Karpas-422 (cell line): ENCODE measurements at places on chromosomes 13 and 19.

DNA sequence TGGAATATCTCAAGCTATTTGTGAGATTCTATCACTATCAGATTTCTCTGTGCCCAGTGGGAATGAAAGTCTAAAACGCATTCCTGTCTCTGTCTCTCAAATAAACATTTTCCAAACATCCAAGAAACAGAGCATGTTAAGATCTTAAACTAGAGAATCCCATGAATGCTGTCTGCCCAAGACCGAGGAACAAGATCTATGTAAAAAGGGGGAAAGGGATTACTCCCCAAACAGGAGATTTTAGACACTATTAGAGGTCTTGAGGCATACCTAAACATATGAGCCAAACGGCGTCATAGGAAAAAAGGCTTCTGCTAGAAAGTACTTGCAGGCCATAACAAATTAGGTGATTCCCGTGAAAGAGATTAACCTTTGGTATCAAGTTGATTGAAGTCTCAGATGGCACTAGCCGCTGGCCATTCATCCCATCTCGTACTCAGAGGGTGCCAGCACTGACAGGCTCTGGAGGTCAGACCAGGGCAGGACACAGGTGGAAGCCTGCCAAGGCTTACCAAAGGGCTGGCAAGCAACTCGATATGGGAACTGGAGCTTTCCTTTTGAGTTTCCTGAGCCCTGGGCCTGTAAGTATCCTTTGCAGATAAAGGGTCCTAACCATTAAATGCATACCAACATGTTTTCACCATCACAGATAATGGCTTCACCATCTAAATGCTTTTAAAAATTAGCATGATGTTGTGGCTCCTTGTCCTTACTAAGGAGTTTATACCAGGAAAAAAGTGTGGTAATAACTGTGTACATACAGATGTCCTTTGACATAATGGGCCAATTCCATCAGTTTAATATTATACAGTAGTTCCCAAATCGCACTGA lies 225.2 kb downstream of the FOXO1 start:
- DNase-seq = no peak

DNA sequence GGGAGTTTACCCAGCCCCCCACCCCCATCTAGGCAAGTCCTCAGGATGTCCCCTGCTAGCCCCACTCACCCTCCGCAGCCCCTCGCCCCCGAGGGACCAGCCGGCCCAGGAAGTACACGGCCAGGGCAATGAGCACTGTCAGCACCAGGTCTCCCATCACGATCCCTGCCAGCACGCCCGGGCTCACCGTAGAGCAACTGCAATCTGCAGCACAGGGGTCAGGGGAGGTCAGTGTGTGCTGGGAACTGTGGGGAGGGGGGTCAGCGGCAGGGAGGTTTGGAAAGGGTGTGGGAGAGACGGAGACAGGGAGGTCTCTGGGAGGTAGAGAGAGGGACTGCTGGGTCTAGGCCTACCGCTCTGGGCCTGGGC lies 734 bp downstream of the TYROBP start:
- DNase-seq = no peak

GRCh38 chr19:6047741-6048251 lies 62.5 kb downstream of the RFX2 start:
- peak; percentile 58 for DNase-seq

- DNase-seq = peak; percentile 61
Measured at GRCh38 chr13:48094404-48094780, 512 bp downstream of the MED4 start.

GRCh38 chr19:28429356-28429755 lies 783.6 kb downstream of the UQCRFS1 start:
- no peak for DNase-seq

- DNase-seq = peak; percentile 74
Measured at GRCh38 chr19:35044317-35045117, 3.0 kb downstream of the HPN start.

DNA sequence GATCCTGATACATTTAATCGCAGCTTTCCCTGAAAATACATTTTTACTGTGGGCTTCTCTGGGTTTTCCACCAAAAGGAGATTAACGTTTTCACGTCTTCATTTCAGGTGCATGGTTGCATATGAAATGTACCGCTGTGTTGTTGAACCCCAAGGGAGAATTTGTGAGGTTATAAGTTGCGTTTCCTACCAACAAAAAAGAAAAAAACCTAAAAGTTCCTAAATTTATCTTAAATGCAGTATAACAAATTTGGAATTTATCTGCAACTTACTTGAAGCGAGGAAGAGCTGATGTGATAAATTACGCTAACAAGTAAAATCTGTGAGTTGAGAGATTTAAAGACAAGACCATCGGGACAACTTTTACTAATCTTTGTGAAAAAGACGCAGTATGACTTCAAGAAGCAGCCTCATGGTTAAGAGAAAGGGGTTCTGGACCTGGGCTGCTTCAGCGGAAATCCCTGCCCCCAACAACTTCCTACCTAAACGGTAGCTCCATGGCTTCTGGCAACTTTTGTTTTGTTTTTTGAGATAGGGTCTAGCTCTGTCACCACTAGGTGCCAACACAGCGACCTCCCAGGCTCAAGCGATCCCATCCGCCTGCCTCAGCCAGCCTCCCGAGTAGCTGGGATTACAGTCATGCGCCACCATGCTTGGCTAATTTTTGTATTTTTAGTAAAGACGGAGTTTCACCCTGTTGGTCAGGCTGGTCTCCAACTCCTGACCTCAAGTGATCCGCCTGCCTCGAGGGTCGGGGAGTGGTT lies 958 bp upstream of the OBI1 start:
- DNase-seq = no peak

DNA sequence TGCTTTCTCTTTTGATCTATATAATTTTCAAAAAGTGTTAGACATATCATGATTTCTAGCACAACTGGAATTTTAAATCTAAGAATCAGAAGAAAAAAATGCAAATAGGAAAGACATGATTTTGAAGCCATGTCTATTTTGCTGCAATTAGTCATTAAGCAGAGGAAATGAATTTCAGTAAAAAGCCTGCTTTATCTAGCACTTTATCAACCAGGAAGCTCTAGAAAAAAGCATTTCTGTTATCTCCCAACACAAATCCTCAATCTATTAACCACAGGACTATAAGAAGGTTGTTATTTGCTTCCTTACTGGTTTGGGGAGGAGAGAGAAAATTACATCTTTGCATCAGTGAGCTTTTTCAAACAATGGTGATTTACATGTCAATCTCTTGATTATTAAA lies 716.7 kb downstream of the DIAPH3 start:
- DNase-seq = no peak

DNA sequence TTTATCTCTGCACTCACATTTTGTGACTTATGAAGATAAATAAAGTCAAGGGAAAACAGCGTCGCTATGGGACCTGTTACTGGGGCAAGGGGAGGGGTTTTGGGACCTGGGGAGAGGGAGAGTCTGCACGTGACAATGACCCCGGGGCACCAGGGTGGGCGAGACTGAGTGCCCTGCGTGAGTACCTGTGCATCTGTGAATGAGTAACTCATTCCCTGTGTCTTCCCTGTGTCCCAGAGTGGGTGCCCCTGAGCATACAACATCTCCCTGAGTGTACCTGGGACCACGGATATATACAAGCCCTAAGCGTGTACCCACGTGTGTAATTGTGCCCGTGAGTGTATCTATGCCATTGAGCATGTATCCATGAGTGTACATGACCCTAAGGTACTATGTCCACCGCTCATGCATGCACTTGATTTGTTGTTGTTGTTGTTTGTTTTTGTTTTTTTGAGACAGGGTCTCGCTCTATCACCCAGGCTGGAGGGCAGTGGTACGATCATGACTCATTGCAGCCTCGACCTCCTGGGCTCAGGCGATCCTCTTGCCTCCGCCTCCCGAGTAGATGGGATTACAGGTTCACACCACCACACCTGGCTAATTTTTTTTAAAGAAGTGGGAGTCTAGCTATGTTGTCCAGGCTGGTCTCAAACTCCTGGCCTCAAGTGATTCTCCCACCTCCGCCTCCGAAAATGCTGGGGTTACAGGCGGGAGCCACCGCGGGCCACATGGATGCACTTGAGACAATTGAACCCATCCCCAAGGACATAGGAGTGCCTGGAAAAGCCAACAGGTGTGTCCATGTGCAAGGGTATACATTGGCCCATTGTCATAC lies 645 bp upstream of the TRAPPC5 start:
- no peak for DNase-seq

DNA sequence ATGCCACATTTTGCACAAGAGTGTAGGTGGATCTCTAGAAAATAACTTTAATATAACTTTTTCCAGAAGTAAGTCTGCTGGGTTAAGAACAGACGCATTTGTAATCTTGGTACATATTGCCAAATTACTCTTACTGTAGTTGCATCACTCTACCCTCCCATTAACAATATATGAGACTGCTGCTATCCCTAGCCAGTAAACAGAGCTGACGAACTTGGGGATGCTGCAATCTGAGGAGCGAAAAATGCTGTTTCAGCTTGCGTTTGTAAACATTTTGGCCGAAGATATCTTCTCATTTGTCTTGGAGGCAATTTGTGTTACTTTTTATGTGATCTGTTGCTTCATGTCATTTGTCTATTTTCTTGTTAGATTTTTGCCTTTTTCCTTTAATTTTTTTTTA lies 1482.8 kb downstream of the OLFM4 start:
- no peak for DNase-seq

- DNase-seq = peak; percentile 91
Measured at GRCh38 chr13:33678906-33679657, 138.9 kb upstream of the RFC3 start.

DNA sequence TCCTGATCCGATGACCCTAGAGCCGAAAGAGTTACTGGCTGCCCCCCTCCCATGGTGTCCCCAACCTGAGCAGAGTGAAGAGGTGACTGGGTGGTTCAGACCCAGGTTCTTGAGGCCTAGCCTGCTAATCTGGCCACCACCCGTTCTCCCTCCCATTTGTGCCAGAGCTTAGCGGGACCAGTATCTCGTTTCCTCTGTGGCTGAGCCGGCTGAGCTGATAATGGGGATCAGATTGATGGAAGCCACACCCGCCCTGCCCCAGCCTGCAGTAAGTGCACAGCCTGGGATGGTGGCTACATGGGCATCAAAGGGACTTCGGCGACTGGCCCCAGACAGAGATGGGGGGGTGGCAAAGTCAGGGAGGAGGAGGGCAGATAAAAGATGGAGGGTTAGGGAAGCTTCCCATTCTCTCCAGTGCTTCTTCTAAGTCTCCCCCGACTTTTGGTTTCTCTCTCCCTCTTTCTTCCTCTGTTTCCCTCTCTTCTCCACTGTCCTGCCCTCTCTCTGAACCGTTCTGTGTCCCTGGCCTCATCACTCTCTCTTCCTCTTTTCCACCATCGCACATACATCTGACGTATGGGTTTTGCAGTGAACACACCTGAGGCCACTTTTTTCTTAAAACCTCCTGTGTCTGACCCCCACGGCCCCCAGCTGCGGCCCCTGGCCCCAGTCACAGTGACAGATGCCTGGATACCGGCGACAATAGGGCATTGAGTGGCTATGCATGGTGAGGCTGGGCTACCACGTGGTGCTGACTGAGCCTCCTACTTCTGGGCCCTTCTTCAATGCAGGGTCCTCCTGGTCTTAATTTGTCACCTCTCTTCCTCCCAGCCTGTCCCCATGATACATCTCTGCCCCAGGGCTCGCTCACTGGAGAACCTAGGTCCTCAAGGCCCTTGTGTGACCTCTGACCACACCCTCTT lies 2.4 kb downstream of the ELAVL3 start:
- no peak for DNase-seq

GRCh38 chr19:40452016-40452415 lies 7.9 kb upstream of the SERTAD3 start:
- DNase-seq = no peak

- DNase-seq = no peak
Measured at GRCh38 chr19:35257113-35257461, 8.3 kb downstream of the LSR start.

- DNase-seq = peak; percentile 83
Measured at GRCh38 chr19:1266916-1267476, 2.1 kb upstream of the CIRBP start.

DNA sequence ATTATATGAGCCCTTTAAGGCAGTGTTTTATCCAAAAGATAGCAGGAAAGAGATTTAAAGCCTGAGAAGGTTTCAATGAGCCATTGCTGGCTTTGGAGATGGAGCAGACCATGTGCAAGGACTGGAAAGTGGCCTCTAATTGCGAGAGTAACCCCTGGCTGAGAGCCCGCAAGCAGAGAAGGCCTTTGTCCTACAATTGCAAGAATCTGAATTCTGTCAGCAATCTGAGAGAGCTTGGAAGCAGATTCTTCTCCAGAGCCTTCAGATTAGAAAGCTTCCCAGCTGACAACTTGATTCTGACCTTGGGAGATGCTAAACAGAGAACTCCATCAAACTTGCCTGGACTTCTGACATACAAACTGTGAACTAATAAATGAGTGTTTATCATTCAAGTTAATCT lies 528.7 kb upstream of the KLF12 start:
- no peak for DNase-seq

- DNase-seq = no peak
Measured at GRCh38 chr19:53554804-53555203, 16.9 kb downstream of the ZNF331 start.

DNA sequence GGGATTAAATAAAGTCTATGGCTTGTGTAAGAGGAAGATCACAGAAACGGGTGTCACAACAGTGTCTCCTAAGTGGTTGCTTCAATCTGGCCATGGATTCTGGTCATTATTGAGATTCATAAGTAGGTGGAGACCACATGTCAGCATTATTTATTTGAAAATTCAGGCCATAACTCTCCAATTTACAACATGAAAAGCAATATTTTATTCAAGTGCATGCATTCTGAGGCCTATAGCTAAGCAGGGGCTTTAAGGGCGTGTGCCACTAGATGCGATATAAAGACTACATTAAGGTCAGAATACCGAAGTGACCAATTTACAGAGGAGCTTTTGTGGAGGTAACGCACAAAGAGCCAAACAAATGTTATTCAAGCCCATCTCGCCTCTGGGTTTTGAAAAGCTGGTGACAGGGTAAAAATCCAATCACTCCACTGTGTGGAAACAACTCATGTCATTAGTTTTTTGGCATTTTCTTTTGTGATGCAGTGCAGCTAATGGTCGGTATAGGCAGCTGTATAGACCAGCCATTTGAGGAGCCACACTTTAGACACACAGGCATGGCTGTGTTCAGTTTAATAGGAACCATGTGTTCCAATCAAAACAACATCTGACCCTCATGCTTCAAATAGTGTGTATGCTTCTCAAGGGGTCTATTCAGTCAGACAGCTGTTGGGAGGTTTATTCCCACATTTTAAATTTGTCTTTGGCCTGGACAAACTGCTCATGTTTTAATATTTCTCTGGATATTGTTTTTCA lies 123.7 kb downstream of the KL start:
- no peak for DNase-seq

DNA sequence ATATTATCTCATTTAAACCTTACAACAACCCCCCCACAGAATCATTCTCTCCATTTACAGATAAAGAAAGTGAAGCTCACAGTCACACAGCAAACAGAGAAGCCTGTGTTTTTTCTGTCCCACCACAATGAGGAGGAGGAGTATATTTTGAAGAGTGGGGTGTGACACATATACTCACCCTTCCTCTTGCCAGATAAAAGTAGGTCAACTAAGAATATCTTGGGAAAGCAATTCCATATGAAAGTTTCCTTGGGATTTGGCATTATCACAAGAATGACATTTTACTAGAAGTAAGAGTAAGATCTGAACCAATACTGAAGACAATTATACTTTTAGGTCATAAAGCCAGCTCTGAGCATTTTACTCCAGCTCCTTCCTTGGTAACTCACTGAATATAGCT lies 287.5 kb upstream of the HTR2A start:
- DNase-seq = no peak
